ENCODE measurements at places on chromosomes 7 and 10.

GRCh38 chr10:102616066-102616770 lies 28.1 kb upstream of the TRIM8 start:
- DNase-seq = no peak

DNA sequence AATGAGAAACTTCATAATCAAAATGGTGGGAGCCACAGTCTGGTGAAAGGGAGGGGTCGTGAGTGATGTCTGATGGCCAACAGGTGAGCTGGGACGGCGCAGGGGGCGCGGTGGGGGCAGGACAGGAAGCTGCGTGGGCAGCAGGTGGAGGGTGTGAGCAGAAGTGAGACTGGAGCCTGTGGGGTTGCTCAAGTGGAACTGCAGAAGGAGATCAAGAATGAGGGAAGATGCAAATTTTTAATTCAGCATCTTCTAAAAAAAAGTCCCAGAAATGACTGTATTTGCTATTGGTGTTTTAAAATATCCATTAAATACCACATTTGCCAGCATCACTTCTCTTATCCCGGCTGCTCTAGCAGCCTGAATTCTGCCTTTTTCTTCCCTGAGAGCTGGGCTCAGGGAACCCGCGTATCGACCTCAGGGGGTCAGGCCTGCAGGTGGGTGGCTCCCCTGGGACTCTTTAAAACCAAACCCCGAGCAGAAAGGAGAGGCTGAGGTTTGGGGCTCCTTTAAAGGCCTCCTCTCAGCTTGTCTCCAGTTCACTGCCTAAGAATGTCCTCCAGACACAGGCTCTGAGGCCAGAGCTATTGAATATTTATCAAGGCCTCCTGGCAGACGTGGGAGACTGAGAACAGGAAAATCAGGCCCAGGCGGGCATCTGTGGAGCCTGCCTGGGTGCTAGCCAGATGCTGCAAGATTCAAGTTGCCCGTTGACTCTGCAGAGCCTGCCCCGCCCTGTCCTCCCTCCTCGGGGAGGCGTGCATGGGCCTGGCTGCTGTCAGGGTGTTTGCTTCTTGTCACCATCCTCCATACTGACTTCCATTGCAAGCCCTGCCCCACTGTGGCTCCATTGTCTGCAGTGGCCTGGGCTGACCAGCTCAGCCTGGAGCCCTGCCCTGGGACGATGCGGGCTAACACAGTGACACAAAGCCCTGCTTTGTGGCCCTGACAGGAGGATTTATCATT lies 53.9 kb downstream of the SYPL1 start:
- DNase-seq = no peak

DNA sequence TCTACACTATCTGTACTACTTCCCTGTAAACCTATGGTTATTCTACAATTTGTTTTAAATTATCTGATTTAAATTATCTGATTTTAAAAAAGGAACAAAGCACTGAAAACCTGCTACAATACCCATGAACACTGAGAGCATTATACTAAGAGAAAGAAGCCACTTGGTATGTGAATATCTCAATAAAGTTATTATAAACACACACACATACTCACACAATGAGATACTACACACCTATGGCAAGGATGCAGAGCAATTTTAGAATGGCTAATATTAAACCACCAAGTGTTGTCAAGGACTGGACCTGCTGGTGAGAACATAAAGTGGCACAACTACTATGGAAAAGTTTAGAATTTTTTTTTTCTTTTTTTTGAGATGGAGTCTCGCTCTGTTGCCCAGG lies 82.7 kb downstream of the IGF2BP3 start:
- no peak for DNase-seq

DNA sequence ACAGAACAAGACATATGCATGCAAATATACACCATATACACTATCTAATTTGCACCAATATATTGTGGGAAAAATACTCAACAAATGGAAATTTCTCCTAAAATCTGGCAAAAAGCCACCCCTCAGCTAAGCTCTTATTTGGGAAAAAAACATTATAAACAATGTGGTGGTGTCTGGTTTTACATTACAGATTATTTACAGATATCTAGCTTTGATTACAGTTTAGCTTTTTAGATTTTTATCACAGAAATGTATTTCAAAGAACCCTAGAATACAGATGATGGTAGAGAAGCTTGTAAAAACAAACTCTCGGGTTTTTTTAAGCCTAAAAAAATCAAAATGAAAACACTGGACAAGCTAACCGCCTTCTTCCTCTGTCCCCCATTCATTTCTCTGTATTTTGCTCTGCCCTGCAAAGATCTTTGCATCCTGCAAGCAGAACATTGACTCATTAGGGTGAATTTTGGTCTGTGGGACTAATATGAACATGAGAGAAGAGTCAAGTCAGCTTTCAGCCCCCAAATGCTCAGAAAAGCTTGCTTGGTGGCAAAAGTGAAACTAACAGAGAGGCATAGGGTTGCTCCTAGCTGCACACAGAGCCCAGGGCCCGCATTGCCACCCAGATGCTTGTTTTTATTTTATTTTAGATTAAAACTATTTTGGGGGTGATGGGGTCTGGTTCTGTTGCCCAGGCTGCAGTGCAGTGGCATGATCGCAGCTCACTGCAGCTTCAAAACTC lies 88.8 kb upstream of the LYZL1 start:
- DNase-seq = no peak

DNA sequence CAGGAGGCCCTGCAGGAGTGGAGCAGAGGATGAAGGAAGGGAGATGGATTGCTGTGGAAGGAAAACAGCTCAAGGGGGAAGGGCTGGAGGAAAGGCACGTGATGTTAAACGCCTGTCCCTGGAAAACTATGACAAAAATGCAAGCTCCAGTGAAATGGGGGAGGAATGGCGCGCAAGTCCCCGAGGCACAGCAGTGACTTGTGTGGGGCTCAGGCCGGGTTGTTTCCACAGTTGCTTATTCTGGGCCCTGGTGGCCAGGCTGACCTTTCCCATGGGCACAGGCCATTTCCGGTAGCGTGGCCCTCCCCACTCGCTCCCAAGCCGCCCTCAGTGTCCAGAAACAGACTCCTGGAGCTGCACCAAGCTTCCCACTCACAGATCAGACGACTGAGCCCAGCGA lies 68.1 kb upstream of the PDGFA start:
- no peak for DNase-seq

GRCh38 chr10:51389415-51390321 lies 309.7 kb downstream of the CSTF2T start:
- peak; percentile 2 for DNase-seq

GRCh38 chr10:72008096-72008981 lies 44.1 kb downstream of the CHST3 start:
- DNase-seq = no peak

GRCh38 chr10:78553792-78554191 lies 515.0 kb upstream of the ZMIZ1 start:
- DNase-seq = no peak

- no peak for DNase-seq
These were observed 237.8 kb downstream of the SEMA3D start for GRCh38 chr7:84949067-84949466.
